ENCODE measurements at places on chromosomes 12 and 14.

DNA sequence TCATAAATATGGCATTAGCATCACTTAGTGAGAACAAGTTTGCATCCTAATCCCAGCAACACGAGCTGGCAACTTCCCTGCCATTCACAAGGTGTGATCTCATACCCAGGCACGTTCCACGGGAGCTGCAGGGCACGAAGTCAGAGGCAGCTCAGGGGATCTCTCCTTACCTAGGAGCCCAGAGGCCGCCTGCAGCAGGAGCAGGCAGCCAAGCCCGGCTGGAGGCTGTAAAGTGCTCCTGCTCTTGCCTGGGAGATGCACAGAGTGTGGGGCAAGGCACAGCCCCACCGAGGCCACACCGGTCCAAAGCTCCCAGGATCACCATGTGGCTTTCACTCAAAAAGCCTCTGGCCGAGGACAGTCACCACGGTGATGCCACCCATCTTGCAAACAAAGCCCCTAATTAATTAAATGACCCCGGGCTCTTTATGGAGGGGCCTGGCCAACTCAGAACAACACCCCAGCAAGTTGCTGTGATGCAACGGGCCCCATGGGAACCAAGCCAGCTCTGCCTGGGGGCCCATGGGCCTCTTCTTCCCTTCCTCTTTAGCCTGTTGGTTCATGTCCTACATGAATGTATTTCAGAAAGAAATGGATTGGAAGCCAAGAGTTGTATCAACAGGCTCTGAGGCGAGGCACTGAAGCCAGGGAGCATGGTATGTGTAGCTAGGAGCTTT lies 26.5 kb downstream of the NUAK1 start:
- no peak for DNase-seq

- DNase-seq, result no peak
Observed at GRCh38 chr12:41336041-41336549, 148.0 kb downstream of the PDZRN4 start.

GRCh38 chr12:11482955-11483354 lies 87.6 kb upstream of the PRB2 start:
- no peak for DNase-seq

DNA sequence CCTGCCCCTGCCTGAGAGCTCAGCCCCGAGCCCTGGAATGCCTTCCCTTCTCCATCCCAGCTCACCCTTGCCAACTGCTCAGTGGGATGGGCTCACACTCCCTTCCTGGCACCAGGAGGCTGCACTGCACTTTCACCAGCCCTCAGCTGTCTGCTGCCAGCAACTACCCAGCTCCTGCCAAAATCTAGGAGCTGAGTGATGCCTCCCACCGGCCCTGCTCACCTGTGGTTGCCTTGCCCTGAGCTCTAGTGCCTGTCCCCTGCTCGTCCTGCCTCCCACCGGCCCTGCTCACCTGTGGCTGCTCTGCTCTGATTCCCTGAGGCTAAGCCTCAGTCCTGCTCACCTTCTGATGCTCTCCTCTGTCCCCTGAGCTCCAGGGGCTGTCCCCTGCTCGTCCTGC lies 119.8 kb downstream of the TMEM121 start:
- no peak for DNase-seq

DNA sequence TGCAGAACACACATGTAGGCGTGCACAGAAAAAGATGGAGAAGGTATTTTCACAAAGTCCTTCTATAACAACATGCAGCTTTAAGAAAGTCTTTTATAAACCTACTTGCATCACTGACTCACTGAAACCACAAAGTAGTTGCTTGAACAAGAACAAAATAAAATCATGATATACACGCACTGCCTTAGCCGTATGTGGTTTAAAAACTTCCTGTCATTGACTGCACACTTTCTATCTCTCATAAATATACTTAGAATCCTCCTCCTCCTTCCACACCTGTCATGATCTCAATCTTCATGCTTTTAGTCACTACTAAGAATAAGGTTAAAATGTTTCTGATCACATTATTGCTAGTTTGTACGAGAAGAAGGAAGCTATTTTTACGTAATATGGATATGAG lies 31.8 kb upstream of the RAD51AP1 start:
- no peak for DNase-seq
